ENCODE measurements at places on chromosomes 11 and 22.

DNA sequence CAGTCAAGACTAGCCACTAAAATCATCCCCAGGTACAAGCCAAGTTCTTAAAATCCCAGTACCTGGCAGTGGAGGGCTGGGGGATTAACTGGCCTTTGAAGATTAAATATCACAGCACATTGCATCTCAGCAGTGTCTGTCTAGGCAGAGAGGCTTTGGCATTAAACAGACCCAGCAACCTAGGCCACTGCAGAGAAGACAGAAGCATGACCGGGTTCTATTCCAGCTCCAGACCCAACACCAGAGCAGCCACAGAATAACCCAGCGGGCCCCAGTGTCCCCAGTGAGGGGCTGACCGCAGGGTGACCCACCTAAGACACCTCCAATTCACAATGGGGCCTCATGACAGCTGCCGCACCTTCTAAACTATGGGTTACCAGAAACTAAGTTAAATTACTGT, 88.2 kb downstream of the SHANK2 start:
- no peak for DNase-seq

GRCh38 chr11:58286249-58286648, 18.2 kb upstream of the OR10W1 start:
- DNase-seq, result no peak

DNA sequence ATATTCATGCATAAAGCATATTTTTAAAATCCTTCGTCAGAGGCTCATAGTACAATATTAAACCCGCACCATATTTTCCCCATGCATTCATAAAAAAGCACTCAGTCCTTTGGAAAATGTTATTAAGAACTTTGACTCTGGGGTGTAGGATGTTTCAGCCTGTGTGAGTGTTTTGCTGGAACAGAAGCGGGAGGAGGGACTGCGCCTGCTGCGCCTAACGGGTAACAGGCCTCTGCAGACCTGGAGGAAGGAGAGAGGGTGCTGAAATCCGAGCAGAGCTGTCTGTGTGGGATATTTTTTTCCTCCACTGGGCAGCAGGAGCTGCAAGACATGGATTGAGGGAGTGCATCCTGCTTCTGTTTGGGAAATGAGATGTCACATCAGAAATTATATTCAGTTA, 483.0 kb downstream of the BRD1 start:
- DNase-seq, result no peak

- no peak for DNase-seq
Measured at GRCh38 chr11:33258631-33259205, 1.5 kb downstream of the HIPK3 start.

GRCh38 chr22:49829044-49829853, 1.6 kb upstream of the BRD1 start:
- no peak for DNase-seq

DNA sequence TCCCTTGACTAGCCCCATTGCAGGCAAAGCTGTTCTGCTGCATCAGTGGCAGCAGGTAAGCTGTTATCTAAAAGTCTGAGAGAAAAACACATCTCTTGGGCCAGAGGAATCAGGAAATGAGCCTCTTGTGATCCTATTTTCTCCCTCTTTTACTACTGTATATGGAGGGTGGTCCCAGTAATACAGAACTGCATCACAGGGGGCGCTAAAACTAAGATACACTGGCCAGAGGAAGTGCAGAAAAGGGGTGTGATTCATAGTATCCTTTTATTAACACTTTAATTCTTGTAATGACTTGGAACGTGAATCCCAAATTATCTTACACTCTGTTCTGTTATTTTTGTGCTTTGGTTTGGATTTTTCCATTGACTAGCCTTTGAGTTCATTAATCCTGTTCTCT, 8.8 kb upstream of the MED17 start:
- no peak for DNase-seq

- no peak for DNase-seq
Measured at GRCh38 chr11:118148856-118149255, 3.8 kb downstream of the SCN4B start.

DNA sequence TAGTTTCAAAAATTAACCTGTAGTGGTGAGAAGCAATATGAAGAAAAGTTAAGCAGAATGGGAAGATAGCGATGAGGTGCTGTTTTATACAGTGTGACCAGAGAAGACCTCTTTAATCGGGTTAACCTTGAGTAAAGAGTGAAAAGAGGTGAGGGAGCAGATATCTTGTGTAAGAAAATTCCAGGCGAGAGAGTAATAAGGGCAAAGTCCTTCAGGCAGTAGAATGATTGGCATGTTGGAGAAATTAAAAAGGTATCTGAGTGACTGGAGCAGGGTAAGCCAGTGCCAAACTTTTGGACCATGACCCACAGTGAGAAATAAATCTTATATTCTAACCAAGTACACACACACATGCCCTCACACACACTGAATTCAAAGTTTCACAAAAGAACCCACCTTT, 374.7 kb upstream of the LARGE1 start:
- DNase-seq, result no peak

DNA sequence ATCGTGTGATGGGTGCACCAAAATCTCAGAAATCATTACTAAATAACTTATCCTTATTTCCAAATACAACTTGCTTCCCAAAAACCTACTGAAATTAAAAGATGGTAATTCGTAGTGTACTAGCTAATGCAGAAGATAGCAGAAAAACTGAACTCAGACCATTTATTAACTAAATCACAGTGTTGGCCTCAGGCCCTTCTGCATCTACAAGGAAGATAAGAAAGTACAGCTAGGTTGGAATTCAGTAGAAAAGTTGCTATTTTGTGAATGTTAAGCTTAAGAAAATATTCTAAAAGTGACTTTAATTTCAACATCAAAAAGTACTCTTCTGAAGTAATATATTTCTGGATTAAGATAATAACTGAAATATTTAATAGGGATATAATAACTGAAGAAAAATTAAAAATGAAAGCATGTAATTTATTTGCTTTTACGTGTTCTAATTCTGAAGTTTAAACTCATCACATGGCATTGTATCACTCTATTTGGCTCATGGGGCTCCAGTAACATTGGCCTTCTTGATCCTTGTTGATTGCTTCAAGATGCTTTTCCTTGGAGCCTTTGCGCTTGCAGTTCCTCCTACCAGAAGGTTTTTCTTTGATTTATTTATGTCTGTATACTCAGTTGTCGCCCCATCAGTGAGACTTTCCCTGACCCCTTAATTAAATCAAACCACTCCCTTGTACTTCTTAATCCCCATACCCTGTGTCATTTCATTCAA, 847.9 kb upstream of the ANO3 start:
- DNase-seq, result no peak

DNA sequence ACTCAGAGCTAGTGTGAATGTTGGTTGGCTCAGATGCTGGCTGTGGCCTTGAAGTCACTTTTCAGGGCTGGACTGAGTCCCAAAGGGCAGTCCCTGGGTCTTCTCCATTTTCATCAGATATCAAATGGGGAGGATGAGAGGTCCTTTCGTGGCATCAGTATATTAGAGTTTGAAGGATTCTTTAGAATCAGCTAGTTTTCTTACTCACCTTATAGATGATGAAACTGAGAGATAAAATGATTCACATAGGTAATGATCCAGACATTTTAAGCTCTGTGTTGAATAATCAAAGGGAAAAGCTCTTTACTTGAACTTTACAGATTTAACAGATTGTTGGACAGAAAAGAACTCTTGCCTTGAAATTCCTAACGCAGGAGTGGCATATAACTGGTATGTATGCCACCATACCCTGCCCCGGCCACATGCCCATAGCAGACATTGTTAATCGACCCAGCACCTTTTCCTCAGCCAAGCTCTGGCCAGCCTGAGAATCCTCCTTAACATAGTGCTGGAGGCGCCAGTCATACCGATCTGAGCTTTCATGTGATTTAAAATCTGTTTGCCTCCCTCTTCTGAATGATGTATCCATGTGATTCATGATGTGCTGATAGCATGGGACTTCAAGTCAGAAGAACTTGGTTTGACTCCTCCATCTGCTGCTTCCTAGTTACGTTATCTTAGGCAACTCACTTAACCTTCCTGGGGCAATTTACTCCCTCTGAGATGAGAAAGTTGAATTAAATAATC, 60.0 kb downstream of the BARX2 start:
- DNase-seq, result no peak

DNA sequence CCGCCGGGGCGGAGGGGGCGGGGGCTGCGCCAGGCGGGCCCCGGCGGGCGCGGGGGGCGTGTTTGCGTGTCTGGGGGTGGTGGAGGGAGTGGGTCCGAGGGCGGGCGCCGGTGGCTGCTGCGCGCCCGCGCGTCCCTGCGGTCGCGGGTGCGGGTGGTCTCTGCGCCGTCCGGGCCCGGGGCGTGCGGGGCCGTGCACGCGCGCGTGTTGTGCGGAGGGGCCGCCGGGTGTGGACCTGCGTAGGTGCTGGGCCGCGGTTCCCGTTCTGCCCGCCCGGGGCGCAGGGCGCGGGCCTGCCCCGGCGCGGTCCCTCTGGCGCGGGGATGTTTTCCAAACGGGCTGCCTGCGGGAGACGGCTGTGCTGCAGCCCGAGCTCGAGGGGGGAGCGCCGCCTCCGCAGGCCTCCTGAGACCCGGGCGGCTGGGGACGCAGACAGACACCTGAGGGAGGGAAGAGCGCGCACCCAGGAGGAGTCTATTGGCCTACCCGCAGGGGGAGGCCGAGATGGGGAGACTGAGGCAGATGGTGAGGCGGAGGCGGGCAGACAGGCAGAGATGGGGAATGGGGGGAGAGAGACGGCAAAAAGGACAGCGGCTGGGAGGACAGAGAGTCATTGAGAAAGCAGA, 442 bp downstream of the PELI3 start:
- no peak for DNase-seq

DNA sequence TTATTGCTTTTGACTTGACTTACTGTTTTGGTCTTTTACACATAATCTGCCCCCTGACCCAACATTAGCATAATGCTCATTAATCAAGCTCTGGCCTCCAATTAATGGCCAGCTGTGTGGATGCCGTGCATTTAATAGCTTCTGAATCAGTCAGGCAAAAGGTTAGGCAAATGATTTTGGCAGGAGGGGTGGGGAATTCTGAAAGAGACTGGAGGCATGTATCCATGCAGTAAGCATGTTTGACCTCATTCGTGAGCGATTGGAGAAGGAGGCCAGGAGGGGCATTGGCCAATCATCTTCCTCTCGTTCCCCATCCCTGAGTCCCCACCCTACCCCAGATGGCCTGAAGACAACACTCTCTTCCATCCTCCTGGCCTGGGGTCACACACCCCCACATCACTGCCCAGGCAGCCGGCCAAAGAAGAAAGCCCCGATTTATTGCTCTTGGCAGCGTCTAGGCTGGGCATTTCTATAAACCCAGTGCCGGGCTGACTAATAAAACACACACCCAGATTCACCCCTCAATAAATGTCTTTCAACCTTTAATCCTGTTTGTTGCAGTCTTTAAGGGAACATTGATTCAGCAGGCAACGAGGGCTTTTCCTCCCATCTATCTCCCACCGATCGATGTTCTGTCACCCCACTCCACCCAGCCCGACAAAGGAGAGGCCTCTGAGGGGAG, 150.0 kb downstream of the OPCML start:
- no peak for DNase-seq

- DNase-seq, result no peak
Measured at GRCh38 chr11:1943576-1943975, 3.6 kb upstream of the MRPL23 start.

- DNase-seq, result no peak
Measured at GRCh38 chr11:82936261-82936660, 34.7 kb downstream of the DDIAS start.

GRCh38 chr11:14308114-14308896, 50.7 kb downstream of the RRAS2 start:
- DNase-seq, result no peak

GRCh38 chr22:49317369-49317768, 510.3 kb downstream of the BRD1 start:
- DNase-seq, result no peak

- no peak for DNase-seq
Measured at GRCh38 chr22:46104170-46104880, 46.0 kb upstream of the PPARA start.

DNA sequence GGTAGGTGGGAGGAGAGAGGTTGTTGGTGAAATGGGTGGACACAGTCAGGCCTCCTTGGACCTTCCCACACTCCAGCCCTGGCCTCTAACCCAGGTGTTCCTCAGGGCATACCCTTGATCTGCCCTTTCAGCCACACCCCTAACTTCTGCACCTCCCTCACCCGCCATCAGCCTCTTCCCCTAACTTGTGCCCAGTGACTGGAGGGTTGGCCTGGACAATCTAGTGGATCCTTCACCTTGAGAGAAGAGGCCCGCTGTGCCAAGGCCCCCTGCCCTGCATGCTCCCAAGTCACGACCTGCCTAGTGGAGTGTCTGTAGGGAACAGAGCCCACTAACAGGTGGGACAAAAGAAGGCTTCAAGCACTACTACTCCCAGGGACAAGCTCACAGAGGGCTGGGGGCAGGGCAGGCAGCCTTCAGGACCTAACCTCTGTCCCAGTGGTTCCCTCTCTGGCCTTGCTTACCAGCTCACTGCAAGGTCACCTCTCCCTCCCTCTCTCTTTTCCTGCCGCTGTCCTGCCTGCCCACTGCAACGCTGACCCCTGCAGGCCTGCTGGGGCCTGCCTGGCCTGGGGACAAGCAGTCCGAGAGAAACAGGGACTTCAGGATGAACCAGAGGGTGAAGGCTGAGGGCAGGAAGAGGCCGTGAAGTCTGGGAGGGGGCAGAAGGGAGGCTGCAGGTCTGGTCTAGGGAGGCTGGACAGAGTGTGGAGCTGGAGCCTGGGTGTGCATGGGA, 3.3 kb downstream of the SYT7 start:
- DNase-seq, result peak; percentile 0

- DNase-seq, result no peak
Measured at GRCh38 chr11:33375688-33376311, 118.6 kb downstream of the HIPK3 start.

Measured in CD4-positive, alpha-beta memory T cell (primary cell).